ENCODE measurements at places on chromosomes 6 and 20. TPM values are rescaled to one million over a fixed set of nuclear protein-coding genes. Genes with fewer than 3 reads are reported as not detected.

DNA sequence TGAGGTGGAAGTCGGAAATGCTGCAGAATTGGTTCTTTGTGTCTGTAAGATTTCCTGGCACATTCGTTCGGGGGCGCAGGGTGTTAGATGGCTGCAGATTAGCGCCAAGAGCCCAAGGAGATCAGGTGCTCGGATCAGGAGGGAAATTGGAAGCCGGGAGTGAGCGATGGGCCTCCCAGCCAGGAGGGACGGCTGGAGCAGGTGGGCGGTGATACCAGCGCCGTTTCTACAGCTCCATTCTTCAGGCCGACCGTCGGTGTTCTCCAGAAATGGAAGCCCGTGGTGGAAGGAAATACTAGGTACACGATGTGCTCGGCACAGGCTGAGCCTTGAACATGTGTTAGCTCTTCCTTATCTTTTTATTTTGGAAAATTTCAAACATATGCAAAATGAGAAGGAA is 6.5 kb downstream of the SIRPA start:
- DNase-seq, result no peak

DNA sequence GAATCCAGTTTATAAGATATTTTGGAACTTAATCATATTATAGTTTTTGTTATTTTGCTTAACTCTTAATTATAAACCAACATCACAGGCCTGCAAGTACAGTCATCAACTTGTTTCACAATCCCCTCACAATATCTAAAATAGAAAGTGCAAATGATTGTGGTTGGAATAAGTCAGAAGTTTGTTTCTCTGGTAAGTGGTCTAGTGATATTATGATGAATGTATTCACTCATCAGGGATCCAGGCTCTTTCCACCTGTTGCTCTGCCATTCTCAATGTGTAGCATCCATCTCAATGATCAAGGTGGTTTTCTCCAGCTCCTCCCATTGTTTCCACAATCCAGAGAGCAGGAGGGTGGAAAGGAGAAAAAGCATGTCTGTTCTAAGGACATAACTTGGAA is 54.2 kb downstream of the OPN5 start:
- no peak for DNase-seq

DNA sequence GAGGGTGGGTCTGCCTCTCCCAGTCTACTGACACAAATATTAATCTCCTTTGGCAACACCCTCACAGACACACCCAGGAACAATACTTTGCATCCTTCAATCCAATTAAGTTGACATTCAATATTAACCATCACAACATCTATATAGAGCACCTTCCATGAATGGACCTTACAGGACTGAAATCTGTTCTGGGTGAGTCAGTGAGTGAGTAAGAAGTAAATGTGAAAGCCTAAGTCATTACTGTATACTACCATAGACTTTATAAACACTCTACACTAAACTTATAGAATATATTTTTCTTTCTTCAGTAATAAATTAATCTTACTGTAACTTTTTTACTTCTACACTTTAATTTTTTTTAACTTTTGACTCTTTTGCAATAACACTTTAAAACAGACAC is 993.8 kb upstream of the MAP3K7 start:
- DNase-seq, result no peak

GRCh38 chr6:46505693-46506512 is 14.7 kb upstream of the RCAN2 start:
- no peak for DNase-seq

- DNase-seq, result no peak
Measured at GRCh38 chr6:15308435-15309213, 62.8 kb downstream of the JARID2 start.

GRCh38 chr6:151436802-151437201 is 15.1 kb downstream of the RMND1 start:
- DNase-seq, result no peak

The HLA-DRA gene
- total RNA-seq, result 130 TPM

DNA sequence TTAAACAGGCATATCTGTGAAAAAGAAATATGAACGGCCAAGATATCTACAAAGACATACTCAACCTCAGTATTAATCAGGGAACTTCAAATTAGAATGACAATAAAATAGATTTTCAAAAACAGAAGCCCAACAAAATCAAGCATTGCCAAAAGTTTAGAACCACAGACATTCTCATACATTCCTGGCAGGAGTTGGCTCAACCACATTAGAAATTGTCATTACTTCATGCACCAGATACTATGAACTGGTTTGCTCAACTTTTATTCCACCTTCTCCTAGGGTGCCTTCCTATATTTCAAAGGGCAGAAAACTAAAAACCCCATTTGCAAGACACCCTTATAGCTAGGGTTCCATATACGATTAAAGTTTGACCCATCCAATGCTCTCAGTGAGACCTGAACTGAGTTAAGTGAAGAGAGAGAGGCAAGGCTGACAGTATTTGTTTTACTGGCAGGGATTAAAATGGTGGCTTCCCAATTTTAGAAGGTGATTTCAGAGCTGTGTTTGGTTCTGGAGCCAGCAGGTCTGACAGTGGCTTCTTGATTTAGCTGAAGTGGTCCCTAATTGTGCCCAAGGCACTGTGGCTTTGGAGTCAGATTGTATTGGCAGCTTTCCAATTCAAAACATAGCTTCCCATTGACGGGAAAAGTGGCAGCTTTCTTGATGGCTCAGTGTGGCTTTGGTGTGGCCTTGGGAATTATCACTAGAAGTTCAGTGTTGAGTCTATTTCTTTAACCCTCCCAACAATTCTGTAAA is 77.1 kb upstream of the CDYL start:
- DNase-seq, result no peak

- DNase-seq, result no peak
Measured at GRCh38 chr20:258269-258858, 840 bp downstream of the DEFB132 start.

DNA sequence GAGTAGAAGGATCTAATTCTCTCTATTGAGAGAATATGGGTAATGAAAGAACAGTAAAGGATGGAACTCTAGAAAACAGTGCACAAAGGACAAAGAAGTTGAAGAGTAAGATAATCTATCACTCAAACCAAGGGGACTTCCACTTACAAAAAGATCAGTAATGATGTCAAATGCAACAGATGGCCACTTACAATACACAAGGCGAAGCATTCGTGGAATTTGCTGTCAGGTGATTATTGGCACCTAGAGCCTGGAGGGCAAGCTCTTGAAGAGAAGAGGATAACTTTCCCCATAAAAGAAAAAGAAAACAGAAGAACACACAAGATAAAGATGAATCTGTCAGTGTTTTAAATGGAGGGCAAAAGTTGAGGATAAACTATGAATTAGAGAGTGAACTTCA is 256.0 kb upstream of the TCF21 start:
- no peak for DNase-seq

The DEFB124 gene
- total RNA-seq, result not detected

GRCh38 chr6:56716229-56716628 is 73.5 kb upstream of the DST start:
- no peak for DNase-seq

- DNase-seq, result no peak
Measured at GRCh38 chr6:14017626-14018475, 93.1 kb downstream of the RNF182 start.

The TOX2 gene
- total RNA-seq, result 0.28 TPM

- DNase-seq, result no peak
Measured at GRCh38 chr20:25017257-25017803, 24.8 kb upstream of the APMAP start.

- DNase-seq, result no peak
Measured at GRCh38 chr6:146258206-146258605, 229.3 kb downstream of the GRM1 start.

GRCh38 chr6:2715737-2716136 is 35.0 kb downstream of the MYLK4 start:
- DNase-seq, result no peak

DNA sequence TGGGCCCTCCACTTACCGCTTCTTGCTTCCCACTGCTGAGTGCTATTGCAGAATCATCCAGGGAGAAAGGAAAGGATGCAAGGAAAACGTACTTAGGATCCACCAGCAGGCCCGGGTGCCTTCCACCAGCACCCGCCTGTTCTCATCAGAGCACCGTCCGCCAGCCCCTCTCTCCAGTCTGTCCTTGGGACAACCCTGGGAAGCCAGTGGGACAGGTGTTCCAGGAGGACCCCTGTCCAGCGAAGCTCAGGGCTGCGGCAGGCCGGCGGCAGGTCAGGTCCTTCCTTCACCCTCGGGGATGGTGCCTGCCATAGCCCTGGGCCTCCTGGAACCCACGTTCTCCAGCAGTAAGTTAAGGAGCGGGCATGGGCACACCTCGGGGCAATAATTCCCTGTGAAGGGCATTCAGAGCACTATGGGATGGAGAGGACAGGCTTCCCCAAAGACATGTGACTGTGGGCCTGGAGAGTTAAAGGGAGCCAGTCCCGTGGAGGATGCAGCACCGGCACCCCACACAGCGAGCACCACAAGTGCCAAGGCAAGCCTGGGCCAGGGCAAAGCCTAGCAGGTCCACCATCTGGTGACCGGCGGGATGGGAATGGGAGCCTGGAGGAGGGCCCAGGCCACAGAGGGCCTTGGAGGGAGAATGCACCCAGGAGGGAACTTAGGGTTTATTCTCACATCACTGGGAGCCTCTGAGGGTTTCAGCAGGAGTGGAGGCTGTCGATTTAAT is 396.7 kb downstream of the TAF4 start:
- no peak for DNase-seq

The TRIM38 gene
- 9.1 TPM for total RNA-seq

DNA sequence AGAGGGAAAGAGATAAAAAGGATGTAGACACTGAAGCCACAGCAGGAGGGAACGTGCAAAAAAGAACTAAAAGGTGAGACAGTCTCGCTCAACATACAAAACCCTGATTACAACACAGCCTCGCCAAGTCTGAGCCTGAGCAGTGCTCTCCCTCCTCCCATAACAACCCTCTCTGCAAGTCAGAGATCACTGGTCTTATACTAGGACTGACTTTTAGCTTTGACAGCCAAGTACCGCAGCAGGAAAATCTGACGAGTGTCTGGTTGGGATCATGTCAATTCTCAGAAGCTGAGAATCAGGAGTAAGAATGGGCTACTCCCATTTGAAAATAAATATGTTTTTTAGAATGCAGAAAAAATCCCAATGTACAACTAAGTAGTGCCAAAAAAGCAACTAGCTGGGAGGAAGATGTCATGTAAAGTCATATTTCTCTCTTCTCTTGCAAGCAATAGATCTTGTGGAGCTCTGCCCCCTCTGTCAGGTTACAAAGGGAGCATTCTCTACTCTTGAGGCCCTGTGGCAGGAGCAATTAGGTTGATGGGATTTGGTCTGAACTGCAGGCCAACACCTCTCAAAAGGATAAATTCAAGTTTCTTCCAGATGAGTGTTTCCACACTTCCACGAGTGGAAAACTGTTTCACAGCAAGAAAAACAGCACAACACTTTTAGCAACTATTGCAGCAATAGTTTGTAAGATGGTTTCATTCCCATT is 118.9 kb upstream of the COL21A1 start:
- DNase-seq, result peak; percentile 62

- no peak for DNase-seq
Measured at GRCh38 chr6:112235956-112236355, 18.4 kb downstream of the LAMA4 start.

DNA sequence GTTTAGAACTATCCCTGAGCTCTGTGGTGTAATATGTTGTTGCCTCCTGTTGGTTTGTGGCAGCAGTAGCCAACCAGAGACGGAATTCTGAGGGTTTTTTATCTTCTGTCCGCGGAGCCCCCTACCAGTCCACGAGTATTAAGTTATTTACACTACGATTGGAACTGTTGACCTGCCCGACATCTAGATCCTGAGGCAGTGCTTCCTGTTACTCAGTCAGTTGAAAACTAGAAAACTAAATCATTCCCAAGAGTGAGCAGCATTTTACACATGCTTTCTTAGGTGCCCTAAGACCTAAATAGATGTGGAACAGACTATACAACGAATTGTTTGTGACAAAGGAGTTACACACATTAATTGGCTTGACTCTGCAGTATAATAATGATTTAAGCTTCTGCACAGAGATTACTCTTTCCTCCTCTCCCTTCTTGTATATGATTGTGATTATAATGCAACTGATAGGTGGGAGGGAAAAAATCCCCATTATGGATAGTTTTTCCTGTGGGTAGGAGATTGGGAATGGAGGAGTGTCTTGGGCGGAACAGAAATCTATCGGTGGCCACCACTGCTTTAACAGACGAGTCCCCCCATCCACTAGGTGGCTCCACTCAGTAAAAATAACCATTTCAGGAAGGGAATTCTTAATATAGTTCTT is 1.7 kb downstream of the LOC128125822 start:
- DNase-seq, result no peak

The ZSCAN23 gene
- 0.26 TPM for total RNA-seq

The HAO1 gene
- not detected for total RNA-seq
